ENCODE measurements at places on chromosomes 7 and 10. TPM values are rescaled to one million over a fixed set of nuclear protein-coding genes. Genes with fewer than 3 reads are reported as not detected.

- DNase-seq: peak; percentile 52
These were observed 23.9 kb upstream of the LEP start for GRCh38 chr7:128217030-128217805.

DNA sequence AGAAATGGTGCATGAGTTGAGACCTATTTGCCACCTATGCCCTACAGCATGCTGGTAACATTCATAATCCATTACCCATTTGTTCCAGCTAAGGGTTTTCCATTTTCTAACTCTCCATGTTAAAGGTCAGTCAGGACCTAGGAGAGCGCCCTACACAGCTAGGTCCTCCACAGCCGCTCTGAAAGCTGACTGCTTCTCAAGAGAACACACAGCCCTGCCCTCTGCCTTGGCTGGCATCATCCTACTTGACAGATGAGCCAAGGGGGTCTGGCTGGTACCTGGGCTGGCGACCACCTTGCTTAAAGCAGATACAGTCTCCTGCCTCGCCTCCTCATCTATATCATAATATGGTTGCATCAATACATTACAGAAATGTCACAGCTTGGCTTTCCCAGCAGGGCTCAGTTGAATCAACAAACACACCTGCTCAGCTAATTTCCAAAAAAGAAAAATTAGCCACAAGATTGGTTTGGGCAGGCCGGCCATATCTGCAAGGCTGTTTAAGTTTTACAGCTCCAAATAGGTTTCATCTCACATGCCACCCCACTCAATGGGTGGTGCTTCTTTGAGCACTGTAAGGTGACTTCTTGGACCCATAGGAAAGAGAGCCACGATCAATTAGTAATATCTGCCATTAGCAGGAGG lies 17.3 kb downstream of the TLL2 start:
- DNase-seq: peak; percentile 35

Gene CCDC136
- total RNA-seq: 8.3 TPM

GRCh38 chr7:16604054-16604453 lies 41.5 kb downstream of the ANKMY2 start:
- no peak for DNase-seq

DNA sequence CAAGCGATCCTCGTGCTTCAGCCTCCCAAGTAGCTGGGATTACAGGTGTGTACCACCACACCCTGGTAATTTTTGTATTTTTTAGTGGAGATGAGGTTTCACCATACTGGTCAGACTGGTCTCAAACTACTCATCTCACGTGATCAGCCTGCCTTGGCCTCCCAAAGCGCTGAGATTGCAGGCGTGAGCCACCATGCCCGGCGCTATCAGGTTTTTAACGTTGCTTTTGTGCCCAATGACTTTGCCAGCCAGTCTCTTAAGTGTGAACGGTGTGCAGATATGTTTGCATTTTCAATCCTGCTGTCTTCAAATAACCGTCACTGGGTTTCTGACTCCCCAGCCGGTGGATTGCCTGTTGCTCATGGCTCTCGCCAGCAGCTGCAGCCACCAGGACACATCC lies 201.8 kb upstream of the PPP2R2D start:
- DNase-seq: no peak

DNA sequence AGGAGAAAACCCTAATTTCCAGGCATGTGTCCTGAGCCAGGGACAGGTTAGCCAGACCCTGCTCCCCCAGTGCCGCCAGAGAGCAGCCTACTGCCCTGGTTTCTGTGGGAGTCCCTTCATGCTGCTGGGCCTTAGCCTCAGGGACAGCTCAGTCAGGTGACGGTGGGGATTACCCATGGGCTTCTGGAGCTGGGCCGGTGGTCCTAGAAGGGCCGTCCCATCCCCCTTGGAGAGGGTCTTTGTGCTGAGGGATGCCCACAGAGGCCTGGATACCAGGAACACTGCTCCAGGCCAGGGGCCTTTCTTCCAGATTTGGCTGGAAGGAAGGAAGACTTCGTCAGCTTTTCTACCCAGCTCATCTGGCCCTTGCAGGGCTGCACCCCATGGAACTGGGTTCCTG lies 71.4 kb upstream of the ZNF722 start:
- DNase-seq: no peak

Gene EPO
- not detected for total RNA-seq

DNA sequence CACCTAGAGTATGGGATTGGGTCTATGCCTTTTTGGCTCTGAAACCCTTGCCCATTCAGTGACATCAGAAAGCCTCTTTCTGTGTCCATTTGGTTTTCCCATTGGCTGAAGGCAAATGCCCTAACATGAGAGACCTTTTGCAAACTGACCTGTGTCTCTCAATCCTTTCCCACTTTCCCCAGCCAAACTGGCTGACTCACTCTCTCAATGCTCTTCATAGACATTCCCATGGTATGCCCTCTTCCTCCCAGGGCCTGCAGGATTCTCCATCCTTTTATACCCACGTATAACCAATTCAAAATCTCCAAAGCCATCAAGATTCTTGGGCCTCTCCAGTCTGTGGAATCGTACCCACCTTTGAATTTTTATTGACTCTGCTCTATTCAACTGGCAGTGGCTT lies 563.3 kb downstream of the GATA3 start:
- no peak for DNase-seq

DNA sequence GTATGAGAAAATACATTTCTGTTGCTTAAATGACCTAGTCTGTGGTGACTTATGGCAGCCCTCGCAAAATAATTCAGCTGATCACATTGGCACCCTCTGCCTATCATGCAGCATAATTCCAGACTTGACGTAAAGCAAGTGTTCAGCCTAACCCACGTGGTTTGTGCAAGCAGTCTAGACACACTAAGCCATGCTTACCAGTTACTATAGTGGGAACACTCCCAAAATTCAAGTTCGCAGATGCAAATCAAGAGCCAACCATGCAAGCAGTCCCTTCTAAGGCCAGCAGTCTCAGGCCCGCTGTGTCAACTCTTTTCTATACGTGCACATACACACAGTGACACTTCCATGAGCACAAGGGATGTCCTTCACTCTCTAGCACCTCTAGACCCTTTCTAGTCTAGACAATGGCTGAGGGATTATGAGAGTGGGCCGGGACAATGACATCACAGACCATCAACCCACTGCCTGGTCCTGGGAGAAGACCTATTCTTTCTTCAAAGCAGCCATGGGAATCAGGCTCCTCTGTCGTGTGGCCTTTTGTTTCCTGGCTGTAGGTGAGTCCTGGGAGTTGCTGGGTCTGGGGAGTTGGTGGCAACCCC lies 29.0 kb upstream of the PRSS1 start:
- no peak for DNase-seq

Gene VPS37D
- 2.3 TPM for total RNA-seq

Gene RPEL1
- under 0.01 TPM for total RNA-seq

Gene ICA1
- total RNA-seq: not detected

Gene GRIFIN
- total RNA-seq: not detected

Gene PPP1R3C
- 61.7 TPM for total RNA-seq

Gene SGCE
- total RNA-seq: 36.4 TPM

GRCh38 chr7:115060095-115060870 lies 138.4 kb downstream of the MDFIC start:
- no peak for DNase-seq

DNA sequence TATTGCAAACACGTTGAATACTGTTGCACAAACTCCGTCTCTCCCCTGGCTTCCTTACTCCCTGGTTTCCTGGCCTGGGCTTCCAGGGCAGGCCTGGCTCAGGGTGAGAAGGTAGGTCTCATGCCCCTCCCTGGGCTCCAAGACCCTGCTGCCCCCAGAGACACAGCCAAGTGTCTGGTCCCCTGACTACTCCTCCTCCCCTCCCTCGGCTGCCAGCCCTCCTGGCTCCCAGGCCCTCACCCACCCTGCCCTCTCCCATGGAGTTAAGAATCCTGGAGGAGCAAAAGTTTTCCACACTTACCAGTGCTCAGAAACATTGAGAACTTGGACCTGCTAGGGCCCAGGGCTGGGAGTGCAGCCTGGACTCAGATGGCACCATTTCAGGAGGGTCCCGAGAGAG lies 47.2 kb upstream of the RABGEF1 start:
- no peak for DNase-seq

Measured in IMR-90 (cell line).